ENCODE measurements at places on chromosomes 3 and 15.

- DNase-seq = no peak
Observed at GRCh38 chr3:124428372-124429128, 301.7 kb upstream of the UMPS start.

DNA sequence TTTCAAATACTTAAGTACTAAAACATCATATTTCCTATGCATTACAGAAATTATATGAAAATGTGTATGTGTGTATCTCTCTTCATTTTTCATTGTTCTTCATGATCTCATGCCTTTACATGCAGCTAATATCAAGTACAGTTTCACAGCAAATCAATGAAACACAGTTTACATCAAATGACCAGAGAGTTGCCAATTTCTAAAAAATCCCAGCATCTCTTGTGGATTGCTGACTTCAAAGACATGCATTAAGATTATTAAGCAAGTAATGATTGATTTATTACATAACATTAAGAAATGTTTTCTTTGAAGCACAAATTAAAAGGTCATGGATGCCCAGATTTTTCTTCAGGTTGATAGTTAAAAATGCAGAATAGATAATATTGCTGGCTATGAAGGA is 31.0 kb upstream of the TAFA4 start:
- no peak for DNase-seq

GRCh38 chr3:70992562-70993204 is 590.8 kb downstream of the FOXP1 start:
- DNase-seq = no peak

DNA sequence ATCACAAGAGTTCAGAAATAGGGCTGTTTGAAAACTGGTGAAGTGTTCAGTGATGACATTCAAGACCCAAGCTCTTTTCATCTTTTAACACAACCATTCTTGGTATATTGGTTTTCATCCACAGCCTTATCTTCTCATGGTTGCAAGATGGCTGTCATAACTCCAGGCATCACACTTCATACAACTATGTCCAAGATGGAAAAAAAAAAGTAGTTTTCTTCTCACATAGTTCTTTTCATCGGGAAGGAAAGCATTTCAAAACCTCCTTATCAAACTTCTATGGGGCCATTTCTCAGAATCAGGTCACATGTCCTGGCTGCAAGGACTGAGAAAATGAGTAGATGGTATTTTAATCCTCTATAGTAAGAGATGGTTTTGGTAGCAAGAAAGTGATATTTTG is 21.1 kb upstream of the MFSD1 start:
- DNase-seq = no peak

DNA sequence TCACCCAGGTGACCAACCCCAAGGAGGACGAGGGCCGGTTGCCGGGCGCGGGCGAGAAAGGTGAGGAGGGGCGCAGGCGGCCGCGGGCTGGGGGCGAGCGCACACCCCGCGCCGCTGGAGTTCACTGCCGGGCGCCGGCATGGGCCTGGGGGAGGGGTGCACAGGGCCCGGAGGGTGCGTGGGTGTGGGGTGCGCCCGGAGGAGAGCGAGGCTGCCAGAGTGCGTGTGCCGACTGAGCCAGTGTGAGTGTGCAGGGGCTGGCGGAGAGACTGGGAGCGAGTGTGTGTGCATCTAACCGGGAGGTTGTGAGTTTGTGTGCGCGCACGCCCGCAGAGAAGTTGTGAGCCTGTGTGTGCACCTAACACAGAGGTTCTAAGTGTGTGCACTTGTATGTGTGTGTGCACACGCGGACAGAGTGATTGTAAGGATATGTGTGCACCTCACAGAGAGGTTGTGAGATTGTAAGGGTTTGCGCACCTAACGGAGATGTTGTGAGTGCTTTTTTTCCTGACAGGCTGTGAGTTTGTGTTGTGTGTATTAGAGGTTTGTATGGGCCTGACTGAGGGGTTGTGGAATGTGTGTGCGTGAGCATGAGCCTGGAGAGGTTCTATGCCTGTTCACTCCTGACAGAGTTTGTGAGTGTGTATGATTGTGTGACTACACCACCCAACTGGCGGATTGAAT is 681 bp downstream of the CTDSPL start:
- no peak for DNase-seq

DNA sequence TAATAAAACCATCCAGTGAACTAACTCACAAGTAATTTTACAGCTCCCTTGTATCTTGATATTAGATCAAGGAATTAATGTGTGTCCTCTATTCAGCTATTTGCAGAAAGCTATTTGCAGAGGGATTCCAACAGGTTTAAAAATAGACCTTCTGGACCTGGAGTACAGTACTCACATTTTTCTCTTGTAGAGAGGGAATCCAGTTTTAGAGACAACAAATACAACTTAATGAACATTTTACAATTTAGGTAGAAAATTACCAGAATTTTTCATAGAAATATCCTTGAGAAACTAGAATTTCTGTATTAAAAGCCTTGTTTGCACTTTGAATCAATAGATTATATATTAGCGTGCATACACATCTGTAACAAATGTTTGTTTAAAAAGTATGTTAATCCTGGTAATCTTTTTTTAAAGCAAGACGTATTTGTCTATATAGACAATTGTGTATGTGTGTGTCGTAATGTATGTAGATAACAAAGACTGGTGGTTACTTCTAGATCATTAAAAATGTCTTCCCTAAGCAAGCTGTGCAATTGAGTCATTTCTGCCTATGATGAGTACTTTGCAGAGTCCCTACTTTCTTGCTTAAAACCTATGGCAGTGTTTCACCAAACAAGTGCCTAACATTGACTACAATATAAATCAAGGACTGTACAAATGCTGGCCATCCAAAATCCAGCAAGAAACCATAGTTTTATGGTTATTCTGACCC is 57.9 kb downstream of the PPP2R3A start:
- no peak for DNase-seq

- no peak for DNase-seq
Observed at GRCh38 chr3:17044855-17045254, 160.1 kb downstream of the PLCL2 start.

- DNase-seq = no peak
Observed at GRCh38 chr3:19075037-19075436, 73.3 kb upstream of the KCNH8 start.

GRCh38 chr3:54299169-54299935 is 177.0 kb downstream of the CACNA2D3 start:
- DNase-seq = no peak

DNA sequence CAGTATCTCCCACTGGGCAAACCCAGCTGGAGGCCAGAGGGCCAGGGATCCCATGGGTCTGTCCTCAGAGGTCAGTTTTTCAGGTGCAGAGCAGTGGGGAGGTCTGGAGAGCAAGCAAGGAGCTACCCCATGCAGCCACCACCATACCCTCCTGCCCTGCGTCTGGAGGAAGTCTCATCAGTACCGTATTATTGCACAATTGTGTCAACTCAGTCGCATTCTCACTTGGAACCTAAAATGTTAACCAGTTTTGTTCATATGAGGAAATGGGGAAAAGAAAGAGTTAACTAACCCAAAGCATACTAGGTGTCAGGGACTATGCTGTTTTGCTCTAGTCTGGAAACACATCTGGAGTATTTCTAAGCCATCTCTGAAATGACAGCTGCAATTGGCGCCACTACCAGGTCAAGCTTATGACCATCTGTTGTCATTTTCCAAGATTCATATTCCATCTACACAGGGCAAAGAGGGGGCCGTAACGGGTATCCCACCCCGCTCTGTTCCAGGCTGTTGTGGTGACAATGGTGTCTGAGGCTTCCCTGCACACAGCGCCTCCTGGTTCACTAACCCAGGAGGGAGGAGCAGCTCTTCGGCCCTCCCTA is 16.9 kb upstream of the APBA2 start:
- DNase-seq = no peak

DNA sequence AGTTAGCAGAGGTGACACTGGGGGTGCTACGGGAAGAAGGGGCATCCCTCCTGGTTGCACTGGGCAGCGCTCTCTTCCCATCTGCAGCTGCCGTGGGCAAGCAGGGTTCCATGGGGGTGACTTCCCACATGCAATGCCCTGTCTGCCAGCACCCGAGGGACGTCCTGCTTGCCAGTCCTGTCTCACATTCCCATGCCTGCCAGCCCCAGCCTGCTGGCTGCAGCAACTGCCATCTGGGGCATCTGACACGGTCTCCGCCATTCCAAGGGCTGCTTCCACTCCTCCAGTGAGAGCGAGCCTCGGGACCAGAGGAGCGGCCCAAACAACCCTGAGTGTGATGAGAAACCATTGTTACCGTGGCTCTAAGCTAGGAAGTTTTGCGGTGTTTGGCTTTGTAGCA is 45.4 kb upstream of the RPL32 start:
- DNase-seq = no peak

DNA sequence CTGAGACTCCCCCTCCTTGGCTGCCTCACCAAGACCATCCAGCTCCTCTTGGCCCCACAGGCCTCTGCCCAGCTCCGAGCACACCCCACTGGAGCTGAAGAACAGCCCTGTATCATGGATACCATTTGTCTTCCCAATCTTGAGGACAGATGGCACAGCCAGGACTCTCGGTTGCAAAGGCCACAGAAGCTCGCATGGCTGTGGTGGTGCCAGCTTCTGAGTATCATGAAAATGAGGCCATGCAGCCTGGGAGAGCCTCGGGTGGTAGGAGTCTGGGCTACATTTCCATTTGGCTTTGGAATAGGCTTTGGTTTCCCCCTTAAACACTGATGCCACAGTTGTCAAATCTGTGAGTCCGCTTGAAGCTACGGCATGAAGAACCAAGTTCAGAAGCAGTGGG is 106.6 kb downstream of the SEMA5B start:
- DNase-seq = no peak

DNA sequence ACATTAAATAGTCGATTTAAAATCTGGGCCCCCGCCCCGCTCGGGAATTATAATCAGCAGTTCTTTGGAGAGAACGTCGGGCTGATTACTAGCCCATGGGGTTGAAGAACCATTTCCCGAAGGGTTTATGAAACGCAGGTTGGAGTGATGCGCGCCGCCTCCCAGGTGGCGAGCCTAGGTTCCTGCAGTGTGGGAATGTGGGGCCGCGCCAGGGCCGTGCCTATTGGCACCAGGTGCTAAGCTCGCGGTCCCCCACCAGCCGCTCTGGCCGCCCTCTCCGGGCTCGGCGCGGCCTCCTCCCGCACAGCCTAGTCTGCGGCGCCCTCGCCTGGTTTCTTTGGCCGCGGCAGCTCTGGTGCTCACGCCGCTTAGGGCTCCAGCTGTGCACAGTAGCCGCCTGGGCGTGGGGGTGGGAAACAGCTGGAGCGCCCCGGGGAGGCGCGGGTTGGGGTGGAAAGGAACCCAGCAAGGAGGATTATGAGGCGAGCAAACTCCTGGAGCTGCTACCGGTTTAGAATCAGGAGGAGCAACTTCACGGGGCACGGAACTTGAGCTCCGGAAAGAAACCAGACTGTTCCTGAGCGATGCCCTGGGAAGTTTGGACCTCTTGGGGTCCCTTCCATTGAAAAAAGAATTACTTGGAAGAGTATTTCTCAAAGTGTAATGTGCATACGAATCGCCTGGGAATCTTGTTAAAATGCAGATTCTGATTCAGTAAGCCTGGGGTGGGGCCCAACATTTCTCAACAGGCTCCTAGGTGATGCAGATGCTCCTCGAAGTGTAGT is 5.6 kb upstream of the MECOM start:
- peak; percentile 16 for DNase-seq

- DNase-seq = no peak
Observed at GRCh38 chr3:62843508-62843907, 31.7 kb downstream of the CADPS start.

DNA sequence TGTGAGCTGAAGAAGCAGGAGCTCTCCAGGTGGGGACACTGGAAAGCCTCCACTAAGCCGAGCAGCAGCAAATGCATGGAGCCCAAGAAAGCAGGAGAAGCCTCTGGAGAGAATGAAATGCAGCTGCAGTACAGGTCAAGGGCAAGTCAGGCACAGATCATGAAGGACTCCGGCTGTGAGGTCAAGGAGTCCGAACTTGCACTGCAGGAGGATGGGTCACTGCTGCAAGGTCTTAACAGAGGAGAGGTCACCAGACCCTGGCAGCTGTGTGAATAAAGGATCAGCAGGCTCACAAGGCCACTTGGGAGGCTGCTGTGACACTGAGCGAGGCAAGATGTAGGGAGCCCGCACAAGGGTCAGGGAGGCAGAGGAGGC is 24.7 kb upstream of the SLC41A3 start:
- no peak for DNase-seq

GRCh38 chr15:66252685-66253417 is 699 bp downstream of the MEGF11 start:
- no peak for DNase-seq

- no peak for DNase-seq
Observed at GRCh38 chr3:171972871-171973348, 66.5 kb upstream of the FNDC3B start.

DNA sequence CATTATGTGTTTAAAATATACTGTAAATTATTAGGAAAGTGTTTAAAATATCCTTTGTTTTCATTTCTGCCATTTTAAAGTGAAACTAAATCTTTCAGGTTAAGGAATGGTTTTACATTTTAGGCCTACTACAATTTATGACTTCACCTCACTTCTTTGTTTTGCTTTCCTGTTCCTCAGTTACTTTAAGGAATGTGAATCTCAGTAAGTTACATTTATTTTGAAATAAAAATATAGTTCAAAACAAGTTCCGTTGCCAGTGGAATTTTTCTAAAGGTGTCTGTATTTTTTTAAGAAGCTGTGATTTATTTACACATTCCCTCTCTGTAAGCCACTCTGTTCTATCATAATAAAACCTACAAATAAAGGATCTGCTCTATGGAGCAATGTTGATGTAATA is 630.9 kb upstream of the AGTR1 start:
- no peak for DNase-seq

DNA sequence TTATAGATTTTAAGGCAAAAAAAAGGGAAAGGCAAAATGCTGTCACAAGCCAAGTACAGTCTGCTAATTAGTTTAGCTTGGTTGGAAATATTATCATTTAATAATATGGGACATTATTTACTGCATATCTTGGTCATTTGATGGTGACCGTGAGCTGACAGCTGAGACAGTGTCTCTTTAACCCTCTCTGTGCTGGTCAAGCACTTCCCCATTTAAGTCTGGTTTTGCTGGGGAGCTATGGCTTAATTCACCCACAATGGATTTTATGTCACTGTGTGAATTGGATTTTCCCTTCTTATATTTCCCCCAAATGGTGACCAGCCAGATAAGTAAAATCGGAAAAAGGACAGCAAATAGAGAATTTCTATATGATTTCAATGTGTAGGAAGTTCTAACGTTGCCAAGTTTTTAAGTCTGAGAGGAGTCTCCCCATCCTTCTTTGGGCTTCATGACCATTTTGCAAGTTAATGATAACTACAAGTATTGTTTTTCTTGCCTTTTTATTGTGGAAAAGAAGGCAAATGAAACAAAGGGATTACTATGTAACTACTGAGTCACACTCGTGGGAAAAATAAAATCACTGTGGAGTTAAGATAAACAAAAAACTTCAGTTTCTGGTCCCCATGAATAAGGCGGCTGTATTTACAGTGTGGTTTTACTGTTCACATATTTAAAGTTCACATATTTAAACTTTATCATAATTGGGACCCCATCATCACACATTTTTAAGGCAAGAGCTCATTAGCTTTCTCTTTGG is 373.5 kb downstream of the NR2F2 start:
- no peak for DNase-seq

DNA sequence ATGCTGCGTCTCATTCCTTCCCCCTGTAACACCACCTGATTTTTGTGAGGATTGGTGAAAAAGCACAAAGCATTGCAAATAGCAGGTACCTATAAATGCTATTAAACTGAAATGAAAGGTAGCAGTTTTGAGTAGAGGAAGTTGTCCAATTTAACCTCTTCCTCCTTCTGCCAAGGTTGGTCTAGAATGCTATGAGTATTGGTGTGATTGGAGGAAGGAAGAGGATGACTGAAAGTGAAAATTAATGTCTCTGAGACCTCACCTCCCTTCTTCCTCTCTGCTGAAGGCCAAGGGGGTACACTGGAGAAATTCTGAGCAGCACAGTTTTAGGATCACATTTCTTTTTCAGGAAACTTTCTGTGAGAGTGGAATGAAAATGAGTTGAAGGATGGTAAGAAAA is 94.4 kb downstream of the DTWD1 start:
- no peak for DNase-seq
